Endothelial cell of coronary artery (primary cell): ENCODE measurements at places on chromosomes 3 and 15. TPM values are rescaled to one million over a fixed set of nuclear protein-coding genes. Genes with fewer than 3 reads are reported as not detected.

Gene HTR3E
- total RNA-seq, result not detected in 2 replicates

Gene LYZL4
- 0.18 TPM in 1 of 2 replicates, not detected in the other for total RNA-seq

Gene ZPLD1
- total RNA-seq, result under 0.01 and 0.09 TPM in 2 replicates

Gene GRAMD1C
- 16.2 and 22.1 TPM in 2 replicates for total RNA-seq

Gene DOCK3
- total RNA-seq, result under 0.01 TPM in 2 replicates

Gene CHRNB4
- not detected in 2 replicates for total RNA-seq

Gene PML
- total RNA-seq, result 28.3 and 47.8 TPM in 2 replicates

Gene FBXL22
- total RNA-seq, result under 0.01 TPM in 2 replicates

Gene KLF15
- 0.63 and 0.75 TPM in 2 replicates for total RNA-seq

Gene IGSF11
- total RNA-seq, result not detected in 2 replicates

Gene SRP14
- 239 and 259 TPM in 2 replicates for total RNA-seq

Gene VEPH1
- 107 and 173 TPM in 2 replicates for total RNA-seq

Gene DAZL
- total RNA-seq, result not detected in 2 replicates

Gene EFCC1
- total RNA-seq, result 0.18 and 0.19 TPM in 2 replicates

Gene DCUN1D1
- 21.7 and 26.8 TPM in 2 replicates for total RNA-seq

Gene CNOT10
- total RNA-seq, result 28.5 and 32.8 TPM in 2 replicates

Gene CHRFAM7A
- 2.7 and 2.9 TPM in 2 replicates for total RNA-seq

Gene SLC2A2
- total RNA-seq, result not detected in 2 replicates

Gene FANCD2OS
- total RNA-seq, result not detected in 2 replicates

Gene GP5
- 0.09 TPM in 1 of 2 replicates, not detected in the other for total RNA-seq

Gene LRIG1
- 54.8 and 60.2 TPM in 2 replicates for total RNA-seq

Gene SLC12A1
- not detected in 2 replicates for total RNA-seq

Gene ERICH6
- total RNA-seq, result under 0.01 TPM in 1 of 2 replicates, not detected in the other

Gene TNFSF10
- total RNA-seq, result 36.7 and 53.2 TPM in 2 replicates

Gene ROPN1B
- total RNA-seq, result not detected in 2 replicates

Gene TFRC
- total RNA-seq, result 224 and 228 TPM in 2 replicates

Gene TMEM202
- not detected in 2 replicates for total RNA-seq

Gene ELL3
- 1.8 and 1.9 TPM in 2 replicates for total RNA-seq

Gene CFAP44
- 2.6 and 4.4 TPM in 2 replicates for total RNA-seq

Gene PPARG
- 4.7 and 12.6 TPM in 2 replicates for total RNA-seq

Gene PRSS50
- total RNA-seq, result not detected in 2 replicates

Gene PPP1R14D
- total RNA-seq, result not detected in 2 replicates

Gene TAGLN3
- total RNA-seq, result not detected in 2 replicates

Gene BSN
- total RNA-seq, result under 0.01 and 0.09 TPM in 2 replicates

Gene C2CD4A
- total RNA-seq, result 0.94 and 1.5 TPM in 2 replicates

Gene FAM107A
- 4.5 and 5.4 TPM in 2 replicates for total RNA-seq

Gene SLC9A9
- total RNA-seq, result 0.56 and 1.8 TPM in 2 replicates

Gene HEG1
- total RNA-seq, result 24.5 and 96.1 TPM in 2 replicates

Gene CACNA2D3
- total RNA-seq, result not detected in 2 replicates

Gene PAQR9
- total RNA-seq, result under 0.01 TPM in 1 of 2 replicates, not detected in the other

Gene NPHP3
- total RNA-seq, result 15.1 and 16.8 TPM in 2 replicates

Gene LAMB2
- total RNA-seq, result 330 and 659 TPM in 2 replicates

Gene SH2D7
- total RNA-seq, result not detected in 2 replicates

Gene LRRC34
- 0.38 and 2.2 TPM in 2 replicates for total RNA-seq
